ENCODE measurements at places on chromosomes 1 and 21.

- no peak for DNase-seq
Measured at GRCh38 chr1:2598329-2598931, 11.9 kb downstream of the PRXL2B start.

DNA sequence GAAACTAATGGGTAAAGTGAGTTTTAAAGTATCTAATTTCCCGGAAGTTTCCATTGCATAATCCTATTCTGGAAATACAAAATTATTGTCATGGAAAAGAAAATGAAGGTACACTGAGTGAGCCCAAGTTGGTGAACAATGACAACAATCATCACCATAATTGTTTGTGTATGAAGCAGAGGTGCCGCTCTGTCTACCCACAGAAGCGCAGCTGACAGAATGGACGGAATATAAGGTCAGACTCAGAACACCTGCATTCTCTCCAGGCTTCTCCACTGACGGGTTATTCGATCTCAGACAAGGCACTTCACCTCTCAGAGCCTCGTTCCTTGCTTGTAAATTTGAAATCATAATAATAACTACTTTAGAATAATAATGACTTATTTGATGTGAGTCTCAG, 99.1 kb upstream of the NGF start:
- no peak for DNase-seq

DNA sequence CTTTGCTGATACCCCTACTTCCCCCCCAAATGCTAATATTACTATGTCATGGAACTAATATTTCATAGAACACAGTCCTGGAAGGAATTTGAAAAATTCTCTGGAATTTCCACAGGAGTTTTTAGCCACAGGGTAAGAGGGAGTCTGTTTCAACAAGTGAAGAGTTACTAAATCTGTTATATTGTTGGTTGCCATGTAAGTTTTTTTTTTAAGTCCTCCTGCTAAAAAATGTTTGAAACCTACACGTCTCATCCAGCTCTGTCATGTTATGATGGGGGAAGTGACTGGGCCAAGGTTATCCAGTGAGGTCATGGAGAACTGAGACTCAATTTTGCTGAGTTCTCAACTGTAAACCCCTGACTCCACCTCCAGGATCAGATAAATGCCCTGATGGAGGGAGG, 60.8 kb upstream of the USP24 start:
- DNase-seq: no peak

GRCh38 chr21:41231060-41231459, 63.1 kb downstream of the BACE2 start:
- DNase-seq: no peak

DNA sequence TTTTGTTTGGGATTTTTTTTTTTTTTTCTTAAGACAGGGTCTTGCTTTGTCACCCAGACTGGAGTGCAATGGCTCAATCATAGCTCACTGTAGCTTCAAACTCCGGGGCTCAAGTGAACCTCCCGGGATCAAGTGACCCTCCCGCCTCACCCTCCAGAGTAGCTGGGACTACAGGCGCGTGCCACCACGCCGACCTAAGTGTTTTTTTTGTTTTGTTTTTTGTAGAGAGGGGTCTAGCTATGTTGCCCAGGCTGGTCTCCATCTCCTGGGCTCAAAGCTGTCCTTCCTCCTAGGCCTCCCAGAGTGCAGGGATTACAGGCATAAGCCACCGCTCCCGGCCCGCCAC, 776 bp downstream of the HLCS start:
- no peak for DNase-seq

DNA sequence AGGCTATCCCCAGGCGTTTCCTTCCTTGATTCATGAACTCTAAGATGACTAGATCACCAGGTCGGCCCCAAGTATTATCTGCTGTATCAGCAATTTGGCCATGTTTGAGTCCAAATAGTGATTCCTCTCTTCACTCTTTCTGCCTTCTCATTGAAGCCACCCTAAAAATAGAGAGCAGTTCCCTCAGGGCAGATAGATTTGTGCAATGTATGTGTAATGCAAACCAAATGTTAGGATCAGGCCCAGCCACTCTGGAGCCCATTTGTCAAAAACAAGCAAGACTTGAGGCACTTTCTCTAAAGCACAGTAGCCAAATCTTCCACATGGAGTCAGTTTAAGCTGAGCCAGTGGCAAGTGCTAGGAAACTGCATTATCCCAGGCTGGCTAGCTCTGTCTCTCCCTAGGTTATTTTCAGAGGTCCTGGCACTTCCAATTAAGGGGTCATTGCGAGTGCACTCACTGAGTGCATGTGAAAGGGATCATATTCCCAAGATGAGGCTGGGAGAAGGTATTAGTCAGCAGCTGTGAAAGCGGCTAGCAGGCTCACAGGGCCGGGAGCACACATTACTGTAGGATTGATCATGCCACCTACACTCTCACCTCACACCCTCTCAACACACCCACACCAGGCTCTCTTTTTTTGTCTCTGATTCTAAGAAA, 97.9 kb upstream of the RAB3GAP2 start:
- DNase-seq: no peak

GRCh38 chr1:6005276-6005917, 13.2 kb upstream of the NPHP4 start:
- DNase-seq: no peak

- no peak for DNase-seq
Measured at GRCh38 chr1:30725450-30726095, 2.2 kb upstream of the MATN1 start.

GRCh38 chr1:232900818-232901217, 49.6 kb upstream of the NTPCR start:
- no peak for DNase-seq

- no peak for DNase-seq
Measured at GRCh38 chr1:39501666-39502065, 10.2 kb downstream of the BMP8A start.

DNA sequence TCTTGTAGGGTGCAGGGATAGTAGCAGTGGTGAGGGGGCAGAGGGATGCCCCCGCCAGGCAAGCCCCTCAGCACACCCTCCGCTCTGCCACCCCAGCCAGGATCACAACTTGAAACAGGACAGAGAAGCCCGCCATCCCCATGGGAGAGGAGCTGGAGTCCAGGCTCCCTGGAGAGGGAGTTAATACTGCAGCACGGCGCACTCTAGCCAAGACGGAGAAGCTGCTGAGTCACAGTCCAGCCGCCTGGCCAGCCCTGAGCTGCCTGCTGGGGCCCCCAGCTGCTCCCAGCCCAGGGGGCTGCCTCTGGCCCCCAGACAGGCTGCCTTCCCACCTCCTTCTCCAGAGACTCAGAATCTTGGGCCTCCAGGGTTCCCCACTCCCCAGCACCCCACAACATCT, 87.2 kb downstream of the SYT2 start:
- no peak for DNase-seq

- no peak for DNase-seq
Measured at GRCh38 chr1:46544561-46545240, 6.7 kb downstream of the KNCN start.

GRCh38 chr1:76625886-76626678, 241.2 kb upstream of the ST6GALNAC5 start:
- no peak for DNase-seq

GRCh38 chr1:196180847-196181593, 427.2 kb downstream of the KCNT2 start:
- DNase-seq: no peak

GRCh38 chr1:8040586-8040985, 14.5 kb upstream of the ERRFI1 start:
- no peak for DNase-seq

DNA sequence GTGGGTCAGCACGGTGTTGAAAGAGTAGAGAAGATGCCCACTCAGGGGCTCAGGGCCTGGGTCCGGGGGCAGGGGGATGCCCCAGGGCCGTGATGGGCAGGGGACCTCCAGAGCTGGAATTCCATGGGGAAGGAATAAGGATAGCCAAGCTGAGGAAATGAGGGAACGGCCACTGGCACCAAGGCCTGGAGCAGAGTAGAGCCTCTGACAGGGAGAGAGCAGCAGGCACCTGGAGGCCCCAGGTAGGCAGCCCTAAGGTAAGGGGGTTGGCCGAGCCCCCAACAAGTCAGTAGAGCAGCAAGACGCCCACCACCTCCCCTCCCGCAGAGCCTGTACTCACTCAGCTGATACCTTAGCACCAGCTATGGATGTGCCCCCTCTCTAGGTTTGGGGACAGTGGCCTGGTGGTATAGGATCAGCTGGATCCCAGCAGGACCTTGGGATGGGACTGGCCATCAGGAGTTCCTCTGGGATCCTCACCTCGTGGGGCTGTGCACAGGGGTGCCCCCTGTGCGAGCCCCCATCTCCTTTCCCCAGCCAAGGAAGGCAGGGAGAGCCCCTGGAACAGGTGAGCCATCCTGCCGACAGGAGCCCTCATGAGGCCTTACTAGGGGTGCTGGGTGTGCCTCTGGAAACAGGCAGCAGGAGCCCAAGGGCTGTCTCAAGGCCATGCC, 21.0 kb upstream of the ARF1 start:
- DNase-seq: no peak

DNA sequence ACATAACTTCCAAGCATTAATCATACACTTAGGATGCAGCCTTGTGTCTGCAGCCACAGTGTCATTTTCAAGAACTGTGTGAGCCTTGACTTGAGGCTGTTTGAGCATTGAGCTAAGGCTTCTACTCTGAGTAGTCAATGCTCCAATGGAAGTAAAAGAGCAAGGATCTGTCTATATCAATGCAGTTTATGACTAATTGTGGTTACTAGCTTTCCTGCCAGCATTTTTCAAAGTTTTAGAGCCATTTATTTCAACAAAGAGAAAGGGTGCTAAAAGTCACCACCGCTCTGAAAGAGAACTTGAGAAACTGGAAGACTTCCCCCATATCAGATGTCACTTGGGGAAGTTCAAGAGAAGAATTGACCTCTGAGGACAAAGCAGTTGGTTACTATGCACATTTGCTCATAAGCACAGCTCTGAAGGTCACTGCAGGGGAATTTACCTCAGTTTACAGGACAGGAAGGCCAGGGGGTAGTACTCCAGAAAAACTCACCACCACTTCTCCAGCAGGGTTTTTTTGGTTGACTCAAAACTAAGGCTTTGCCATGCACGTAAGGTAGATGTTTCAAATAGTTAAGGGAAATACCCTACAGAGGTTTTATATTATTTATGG, 24.5 kb upstream of the RGS1 start:
- no peak for DNase-seq

GRCh38 chr1:28926629-28927265, 12.4 kb downstream of the EPB41 start:
- no peak for DNase-seq

GRCh38 chr1:24742090-24742938, 2.9 kb upstream of the CLIC4 start:
- DNase-seq: no peak

GRCh38 chr1:232570007-232570406, 59.9 kb downstream of the SIPA1L2 start:
- DNase-seq: no peak

GRCh38 chr1:117512728-117513321, 93.0 kb upstream of the TENT5C start:
- no peak for DNase-seq

DNA sequence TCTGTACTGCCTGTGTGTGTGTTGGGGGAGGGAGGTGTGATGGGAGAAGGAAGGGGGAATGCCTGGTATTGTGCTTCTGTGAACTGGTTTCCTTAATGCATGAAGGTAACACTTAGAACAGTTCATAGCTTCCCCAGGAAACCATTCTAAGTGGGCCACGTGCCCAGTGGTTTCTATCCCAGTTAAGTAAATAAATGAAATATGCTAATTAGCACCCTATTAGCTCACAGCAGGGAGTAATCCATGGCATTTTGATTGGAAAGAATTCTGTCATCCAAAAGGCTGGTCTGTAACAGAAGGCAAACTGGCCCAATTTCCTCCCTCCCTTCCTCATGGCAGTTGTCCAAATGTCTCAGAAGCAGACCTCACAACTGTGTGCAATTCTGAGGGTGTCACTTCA, 199.3 kb downstream of the TTLL7 start:
- DNase-seq: no peak

GRCh38 chr1:206049293-206049692, 3.7 kb upstream of the RHEX start:
- DNase-seq: no peak

DNA sequence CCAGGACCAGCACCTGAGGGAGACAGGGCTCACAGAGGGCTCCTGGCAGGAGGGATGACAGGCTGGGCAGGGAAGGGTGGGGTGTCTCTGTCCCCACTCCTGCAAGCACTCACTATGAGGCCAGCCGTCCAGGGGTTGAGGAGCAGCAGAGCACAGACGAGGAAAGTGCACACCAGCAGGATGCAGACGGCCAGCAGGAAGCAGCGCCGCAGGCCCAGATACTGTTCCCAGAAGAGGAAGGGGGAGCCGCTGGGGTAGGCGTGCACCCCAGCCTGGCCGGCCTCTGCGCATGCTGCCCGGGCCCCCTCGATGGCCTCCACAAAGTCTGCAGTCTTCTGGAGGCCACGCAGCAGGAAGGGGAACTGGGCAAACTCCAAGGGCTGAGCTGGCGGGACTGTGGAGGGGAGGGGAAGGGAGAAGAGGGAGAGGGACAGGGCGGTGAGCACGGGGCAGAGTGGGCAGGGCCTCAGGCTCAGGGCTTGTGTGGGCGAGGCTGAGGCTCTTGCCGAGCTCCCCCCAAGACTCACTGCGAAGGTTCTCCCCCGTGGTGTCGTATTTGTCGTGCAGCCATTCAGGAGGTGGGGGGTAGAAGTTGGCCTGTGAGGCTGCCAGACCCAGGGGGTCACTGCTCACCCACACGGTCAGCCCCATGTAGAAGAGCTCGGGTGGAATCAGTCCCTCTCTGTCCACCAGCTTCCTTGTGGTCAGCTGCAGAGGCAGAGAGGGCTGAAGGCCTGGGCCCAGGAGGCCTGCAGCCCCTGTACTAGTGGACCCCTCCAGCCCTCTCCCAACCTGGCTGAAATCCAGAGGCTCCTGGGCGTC, 16.5 kb downstream of the PTCH2 start:
- no peak for DNase-seq

DNA sequence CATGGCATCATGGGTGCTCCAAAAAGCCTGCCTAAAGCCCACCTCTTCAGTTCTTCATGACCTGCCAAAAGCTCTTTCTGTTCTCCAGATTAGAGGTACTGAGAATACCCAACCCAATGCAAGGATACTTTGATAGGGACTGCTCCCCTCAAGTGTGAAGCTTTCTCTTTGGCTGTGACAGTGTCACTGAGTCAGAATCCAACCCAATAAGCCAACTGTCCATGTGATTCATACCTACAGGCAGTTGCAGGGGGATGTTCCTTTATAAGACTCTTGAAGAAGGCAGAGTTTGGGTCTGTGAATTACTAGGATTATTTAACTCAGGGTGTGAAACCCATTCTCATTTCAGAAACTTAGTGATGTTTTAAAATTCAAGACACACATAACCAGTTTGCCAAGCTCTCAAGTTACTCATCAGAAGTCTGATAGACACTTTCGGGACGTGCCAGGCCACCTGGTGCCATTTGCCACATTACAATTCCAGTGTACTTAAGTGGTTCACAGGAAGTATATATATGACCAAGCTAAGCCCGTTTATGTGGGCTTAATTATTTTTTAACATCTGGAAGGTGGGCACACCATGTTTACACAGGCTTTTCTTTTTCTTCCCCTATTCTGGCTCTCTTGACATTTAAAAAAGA, 265.8 kb downstream of the NFIA start:
- no peak for DNase-seq
